ENCODE measurements at places on chromosomes 12 and 14. TPM values are rescaled to one million over a fixed set of nuclear protein-coding genes. Genes with fewer than 3 reads are reported as not detected.

The LPCAT3 gene
- 14.8 TPM for total RNA-seq

- H3K27me3 ChIP-seq = no peaks in the 10 kb centered on the region
- peaks cover 33% of the 10 kb centered on the region for H3K36me3 ChIP-seq
- no peaks in the 10 kb centered on the region for H3K4me1 ChIP-seq
- DNase-seq = no peak
Measured at GRCh38 chr12:62379026-62379722, 87.5 kb upstream of the MON2 start.

GRCh38 chr12:92170050-92170449 lies 24.4 kb upstream of the BTG1 start:
- no peaks in the 10 kb centered on the region for H3K36me3 ChIP-seq
- H3K4me1 ChIP-seq = peaks cover 5% of the 10 kb centered on the region
- H3K4me3 ChIP-seq = no peak overlapping the region

DNA sequence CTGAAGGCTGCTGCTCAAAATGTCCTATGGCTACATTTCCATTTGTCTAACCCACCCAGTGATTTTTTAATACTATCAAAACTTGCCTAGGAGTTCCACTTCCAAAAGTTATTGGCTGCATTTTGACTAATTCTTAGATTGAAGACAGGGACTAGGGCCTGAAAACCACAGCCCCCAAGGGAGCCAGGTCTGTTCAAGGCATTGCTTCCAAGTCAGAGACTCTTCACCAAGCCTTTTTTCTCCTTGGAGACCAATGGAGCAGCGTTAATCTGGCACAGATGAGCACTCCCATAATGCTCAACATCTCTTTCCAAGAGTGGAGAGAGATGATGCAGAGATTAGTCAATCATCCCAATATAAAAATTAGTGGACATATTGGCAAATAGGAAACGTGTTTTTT lies 112.5 kb upstream of the HIF1A start:
- H3K4me3 ChIP-seq = no peak overlapping the region
- no peaks in the 10 kb centered on the region for H3K4me1 ChIP-seq
- no peak for DNase-seq
- no peaks in the 10 kb centered on the region for H3K27me3 ChIP-seq
- no peaks in the 10 kb centered on the region for H3K36me3 ChIP-seq
- no peak overlapping the region for H3K27ac ChIP-seq

GRCh38 chr12:109202770-109203169 lies 86.4 kb downstream of the ACACB start:
- H3K4me1 ChIP-seq = no peaks in the 10 kb centered on the region
- H3K27ac ChIP-seq = no peak overlapping the region
- no peaks in the 10 kb centered on the region for H3K27me3 ChIP-seq
- no peak overlapping the region for H3K4me3 ChIP-seq
- no peak for DNase-seq

The DDIT3 gene
- total RNA-seq = 145 TPM

DNA sequence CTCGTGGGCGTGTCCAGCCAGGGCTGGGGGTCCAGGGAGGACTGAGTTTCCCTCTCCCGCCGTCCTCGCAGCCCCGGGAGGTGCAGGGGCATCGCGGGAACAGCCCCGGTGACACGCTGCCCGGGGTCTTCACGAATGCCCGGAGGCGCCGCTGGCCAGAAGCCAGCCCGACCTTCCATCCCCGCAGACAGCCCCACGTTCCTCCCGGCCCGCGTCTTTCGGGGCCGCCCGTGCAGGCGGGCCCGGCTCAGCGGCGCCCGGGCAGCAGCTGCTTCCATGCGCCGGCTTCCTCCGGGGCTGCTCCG lies 827 bp upstream of the TEDC1 start:
- peaks cover 57% of the 10 kb centered on the region for H3K4me1 ChIP-seq
- DNase-seq = no peak
- no peaks in the 10 kb centered on the region for H3K27me3 ChIP-seq
- H3K27ac ChIP-seq = peak overlapping the region; percentile 87
- peak overlapping the region; percentile 97 for H3K4me3 ChIP-seq

DNA sequence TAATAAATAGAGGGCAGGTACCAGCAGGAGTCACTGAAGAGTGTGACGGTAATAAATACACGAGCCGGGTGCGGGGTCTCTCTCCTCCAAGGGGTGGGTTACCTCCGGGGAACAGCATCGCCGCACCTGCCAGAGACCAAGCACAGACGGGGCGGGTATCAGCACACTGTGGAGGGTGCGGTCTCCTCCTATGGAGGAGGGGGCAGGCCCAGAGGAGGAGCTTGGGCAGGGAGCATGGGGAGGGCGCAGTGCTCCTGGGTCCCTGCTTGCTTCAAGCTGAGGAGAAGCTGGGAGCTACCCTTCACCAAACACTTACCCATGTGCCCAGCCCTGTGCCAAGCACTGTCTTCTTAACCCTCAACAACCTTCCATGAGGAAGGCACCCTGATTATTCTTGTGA lies 12.8 kb downstream of the PGF start:
- no peak for DNase-seq
- H3K36me3 ChIP-seq = no peaks in the 10 kb centered on the region
- H3K27me3 ChIP-seq = no peaks in the 10 kb centered on the region
- peaks cover 45% of the 10 kb centered on the region for H3K4me1 ChIP-seq

DNA sequence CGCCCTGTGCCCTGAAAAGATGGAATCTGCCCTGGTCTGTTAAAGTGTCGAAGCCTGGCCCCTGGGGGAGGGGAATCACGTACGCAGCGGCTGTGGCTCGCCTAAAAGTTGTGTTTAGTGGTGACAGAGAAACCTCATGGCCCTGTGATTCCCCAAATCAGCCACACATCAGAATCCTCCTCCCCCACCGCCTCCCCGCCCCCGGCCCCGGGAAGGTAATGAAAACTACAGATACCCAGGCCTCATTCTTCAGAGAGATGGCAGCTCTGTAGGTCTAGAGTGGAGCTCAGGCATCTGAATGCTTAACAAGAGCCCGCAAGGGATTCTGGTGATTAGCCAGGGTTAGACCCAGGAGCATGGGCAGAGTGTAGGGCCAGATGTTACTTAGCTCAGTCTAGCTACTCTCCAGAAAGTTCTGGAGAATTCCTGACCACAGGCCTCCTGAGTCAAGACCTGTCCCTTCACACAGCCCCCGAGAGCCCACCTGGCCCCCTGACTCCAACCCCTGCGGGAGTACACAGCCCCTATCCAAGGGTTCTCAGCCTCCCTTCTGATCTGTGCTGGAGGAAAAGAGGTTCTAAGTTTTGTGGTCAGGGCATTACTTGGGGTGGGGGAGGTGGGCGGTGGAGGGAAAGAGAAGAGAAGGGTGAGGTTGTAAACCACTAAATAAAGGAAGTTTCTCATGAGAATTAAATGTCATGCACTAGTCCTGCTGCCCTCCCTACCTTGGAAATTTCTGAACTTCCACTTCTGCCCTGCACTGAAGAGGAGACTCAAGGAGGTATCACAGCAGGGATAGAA lies 114.8 kb downstream of the PLXNC1 start:
- peak overlapping the region; percentile 82 for H3K4me3 ChIP-seq
- peaks cover 35% of the 10 kb centered on the region for H3K4me1 ChIP-seq
- peak; percentile 69 for DNase-seq
- H3K27me3 ChIP-seq = no peaks in the 10 kb centered on the region
- H3K36me3 ChIP-seq = peaks cover 22% of the 10 kb centered on the region
- peak overlapping the region; percentile 89 for H3K27ac ChIP-seq

DNA sequence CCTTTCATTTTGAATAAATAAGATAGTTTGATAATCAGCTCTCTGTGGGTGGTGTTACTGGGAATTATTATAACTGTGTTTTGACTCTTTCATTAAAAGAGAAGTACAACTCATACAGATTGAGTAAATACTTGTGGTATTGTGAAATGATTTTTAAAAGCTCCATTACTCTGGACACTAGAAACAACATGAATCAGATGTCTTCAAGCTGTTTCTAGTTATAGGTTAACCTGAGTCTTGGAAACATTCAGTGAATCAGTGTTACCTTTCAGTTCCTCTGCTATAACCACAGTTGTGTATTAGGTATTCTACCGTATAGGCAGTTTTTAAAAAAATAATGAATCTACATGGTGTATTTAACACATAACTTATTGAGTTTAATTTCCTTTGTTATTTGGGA lies 128.4 kb upstream of the SSTR1 start:
- peaks cover 30% of the 10 kb centered on the region for H3K4me1 ChIP-seq
- DNase-seq = no peak
- no peak overlapping the region for H3K4me3 ChIP-seq
- H3K27me3 ChIP-seq = no peaks in the 10 kb centered on the region

The PLEKHA5 gene
- 5.4 TPM for total RNA-seq

Measured in CD4-positive, alpha-beta T cell (primary cell).